ENCODE measurements at places on chromosomes 13 and 19. TPM values are rescaled to one million over a fixed set of nuclear protein-coding genes. Genes with fewer than 3 reads are reported as not detected.

GRCh38 chr19:17402982-17403855, 2.2 kb downstream of the BST2 start:
- DNase-seq = no peak
- no peaks in the 10 kb centered on the region for H3K36me3 ChIP-seq
- no peak overlapping the region for H3K27ac ChIP-seq
- no peaks in the 10 kb centered on the region for H3K4me1 ChIP-seq
- H3K4me3 ChIP-seq = no peak overlapping the region
- peaks cover 2% of the 10 kb centered on the region for H3K27me3 ChIP-seq

ARRDC5 gene
- not detected for polyA plus RNA-seq

GRCh38 chr19:28358633-28359032, 854.3 kb downstream of the UQCRFS1 start:
- H3K27ac ChIP-seq = no peak overlapping the region
- H3K4me3 ChIP-seq = no peak overlapping the region
- no peaks in the 10 kb centered on the region for H3K4me1 ChIP-seq
- H3K27me3 ChIP-seq = no peaks in the 10 kb centered on the region
- no peak for DNase-seq
- no peaks in the 10 kb centered on the region for H3K36me3 ChIP-seq

TNFSF11 gene
- polyA plus RNA-seq = 0.07 TPM

DNA sequence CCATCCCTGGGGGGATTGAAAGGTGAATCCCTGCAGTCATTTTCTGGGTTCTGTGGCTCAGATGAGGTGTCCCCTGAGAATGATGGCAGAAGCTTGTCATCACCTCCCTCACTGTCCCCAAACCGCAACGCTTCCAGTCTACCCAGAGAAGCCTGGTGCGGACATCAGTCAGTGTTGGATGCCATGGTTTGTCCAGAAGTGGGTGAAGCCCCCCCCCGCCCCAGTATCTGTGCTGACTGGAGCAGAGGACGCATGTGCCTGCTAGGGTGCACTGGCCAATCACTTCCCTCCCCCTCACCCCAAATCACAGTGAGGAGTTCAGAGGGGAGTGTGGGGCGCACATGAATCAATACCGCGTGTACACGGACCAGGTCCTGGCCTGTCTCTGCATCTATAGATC, 150.5 kb downstream of the TEX29 start:
- H3K4me1 ChIP-seq = no peaks in the 10 kb centered on the region
- DNase-seq = no peak
- H3K27ac ChIP-seq = no peak overlapping the region
- no peaks in the 10 kb centered on the region for H3K27me3 ChIP-seq
- H3K4me3 ChIP-seq = no peak overlapping the region

DNA sequence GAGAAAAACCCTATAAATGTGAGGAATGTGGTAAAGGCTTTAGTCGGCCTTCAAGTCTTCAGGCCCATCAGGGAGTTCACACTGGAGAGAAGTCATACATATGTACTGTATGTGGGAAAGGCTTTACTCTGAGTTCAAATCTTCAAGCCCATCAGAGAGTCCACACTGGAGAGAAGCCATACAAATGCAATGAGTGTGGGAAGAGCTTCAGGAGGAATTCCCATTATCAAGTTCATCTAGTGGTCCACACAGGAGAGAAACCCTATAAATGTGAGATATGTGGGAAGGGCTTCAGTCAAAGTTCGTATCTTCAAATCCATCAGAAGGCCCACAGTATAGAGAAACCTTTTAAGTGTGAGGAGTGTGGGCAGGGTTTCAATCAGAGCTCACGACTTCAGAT, 11.7 kb downstream of the ZNF226 start:
- H3K36me3 ChIP-seq = peaks cover 38% of the 10 kb centered on the region
- no peak for DNase-seq
- no peaks in the 10 kb centered on the region for H3K4me1 ChIP-seq
- H3K27ac ChIP-seq = no peak overlapping the region

DNA sequence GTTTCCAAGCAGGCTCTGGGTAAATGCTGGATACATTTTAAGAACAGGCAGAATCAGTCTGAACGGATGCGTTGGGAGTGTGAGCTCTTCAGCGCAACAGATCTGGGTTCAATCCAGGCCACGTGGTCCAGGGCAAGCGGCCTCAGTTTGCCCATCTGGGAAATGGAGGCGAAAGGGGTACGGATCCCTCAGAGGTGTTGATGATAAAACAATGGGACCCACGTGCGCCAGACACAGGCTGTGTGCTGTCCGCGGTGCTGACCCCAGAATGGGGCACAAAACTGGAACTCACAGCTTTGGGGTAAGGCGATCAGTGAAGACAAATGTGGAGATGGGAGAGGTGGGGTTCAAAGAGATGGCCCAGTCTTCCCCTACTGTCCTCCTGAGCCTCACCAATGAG, 13.1 kb upstream of the PDE4C start:
- no peaks in the 10 kb centered on the region for H3K36me3 ChIP-seq
- no peak for DNase-seq
- no peak overlapping the region for H3K27ac ChIP-seq

DNA sequence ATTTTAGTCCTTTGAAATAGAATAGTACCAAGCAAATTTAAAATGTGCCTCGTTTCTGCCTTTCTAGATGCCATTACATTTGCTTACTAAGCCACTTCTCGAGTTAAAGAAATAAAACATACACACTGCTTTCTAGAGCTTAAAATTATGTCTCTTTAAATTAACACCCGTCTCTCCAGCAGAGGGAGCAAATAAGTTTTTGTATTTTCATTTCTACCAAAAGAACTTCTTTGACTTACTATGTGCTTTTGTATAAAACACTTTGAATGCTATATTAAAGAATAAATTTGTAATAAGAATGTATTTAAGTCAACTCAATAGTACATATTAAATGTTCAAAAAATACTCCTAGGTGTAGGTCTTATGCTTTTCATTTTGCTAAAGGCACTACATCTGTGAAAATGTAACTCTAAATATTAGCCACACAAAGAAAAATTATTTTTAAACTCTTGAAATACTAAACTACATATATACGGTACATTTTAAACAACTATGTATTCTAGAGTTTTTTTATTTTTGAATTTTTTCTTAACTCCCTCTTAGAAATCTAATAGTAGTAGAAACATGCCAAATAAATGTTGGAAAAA, 269.3 kb upstream of the MIR17HG start:
- no peaks in the 10 kb centered on the region for H3K4me1 ChIP-seq
- H3K27ac ChIP-seq = no peak overlapping the region
- no peaks in the 10 kb centered on the region for H3K36me3 ChIP-seq

DNA sequence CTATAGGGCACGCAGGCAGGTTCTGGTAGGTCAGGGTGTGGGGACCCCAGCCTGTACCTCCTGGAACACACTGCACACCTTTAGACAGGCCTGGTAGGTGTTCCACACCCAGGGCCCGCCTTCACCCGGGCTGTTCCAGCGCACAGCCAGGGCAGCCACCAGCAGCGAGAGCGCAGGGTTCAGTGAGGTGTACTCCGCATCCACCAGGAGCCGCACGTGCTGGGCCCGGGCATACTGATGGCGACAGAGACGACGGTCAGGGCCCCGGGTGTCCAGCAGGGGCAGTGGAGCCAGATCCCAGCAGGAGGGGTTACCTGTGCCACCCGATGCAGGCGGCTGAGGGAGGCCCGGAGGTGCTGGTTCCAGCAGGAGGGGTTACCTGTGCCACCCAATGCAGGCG, 6.0 kb downstream of the PRODH2 start:
- no peaks in the 10 kb centered on the region for H3K27me3 ChIP-seq
- H3K36me3 ChIP-seq = no peaks in the 10 kb centered on the region
- H3K4me3 ChIP-seq = no peak overlapping the region

DNA sequence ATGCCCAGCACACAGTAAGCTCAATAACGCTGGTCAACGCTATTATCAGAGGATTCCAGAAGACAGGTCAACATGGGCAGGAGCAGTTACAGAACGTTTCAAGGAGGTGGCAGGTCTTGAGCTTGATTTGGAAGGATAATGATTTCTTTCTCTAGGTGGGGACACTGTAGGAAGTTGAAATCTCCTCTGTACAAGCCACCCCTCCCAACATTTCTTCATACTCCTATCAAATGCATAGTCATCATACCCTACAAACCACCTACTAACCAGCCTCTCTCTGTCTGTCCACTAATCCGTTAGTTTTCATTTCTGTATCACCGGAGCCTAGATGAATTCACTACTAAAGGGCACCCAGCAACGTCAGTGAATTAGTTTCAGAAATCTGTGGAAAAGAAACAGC, 1.3 kb downstream of the ATP7B start:
- no peak for DNase-seq
- H3K4me3 ChIP-seq = peak overlapping the region; percentile 13
- H3K27ac ChIP-seq = no peak overlapping the region
- no peaks in the 10 kb centered on the region for H3K4me1 ChIP-seq
- no peaks in the 10 kb centered on the region for H3K36me3 ChIP-seq

GRCh38 chr19:30479231-30479630, 107.0 kb downstream of the ZNF536 start:
- peak overlapping the region; percentile 27 for H3K27ac ChIP-seq
- DNase-seq = no peak
- no peak overlapping the region for H3K4me3 ChIP-seq
- no peaks in the 10 kb centered on the region for H3K27me3 ChIP-seq
- no peaks in the 10 kb centered on the region for H3K36me3 ChIP-seq
- no peaks in the 10 kb centered on the region for H3K4me1 ChIP-seq

GRCh38 chr19:30111021-30111855, 169.2 kb downstream of the URI1 start:
- no peak for DNase-seq
- H3K4me1 ChIP-seq = no peaks in the 10 kb centered on the region
- no peak overlapping the region for H3K4me3 ChIP-seq
- H3K27me3 ChIP-seq = no peaks in the 10 kb centered on the region
- no peak overlapping the region for H3K27ac ChIP-seq

DNA sequence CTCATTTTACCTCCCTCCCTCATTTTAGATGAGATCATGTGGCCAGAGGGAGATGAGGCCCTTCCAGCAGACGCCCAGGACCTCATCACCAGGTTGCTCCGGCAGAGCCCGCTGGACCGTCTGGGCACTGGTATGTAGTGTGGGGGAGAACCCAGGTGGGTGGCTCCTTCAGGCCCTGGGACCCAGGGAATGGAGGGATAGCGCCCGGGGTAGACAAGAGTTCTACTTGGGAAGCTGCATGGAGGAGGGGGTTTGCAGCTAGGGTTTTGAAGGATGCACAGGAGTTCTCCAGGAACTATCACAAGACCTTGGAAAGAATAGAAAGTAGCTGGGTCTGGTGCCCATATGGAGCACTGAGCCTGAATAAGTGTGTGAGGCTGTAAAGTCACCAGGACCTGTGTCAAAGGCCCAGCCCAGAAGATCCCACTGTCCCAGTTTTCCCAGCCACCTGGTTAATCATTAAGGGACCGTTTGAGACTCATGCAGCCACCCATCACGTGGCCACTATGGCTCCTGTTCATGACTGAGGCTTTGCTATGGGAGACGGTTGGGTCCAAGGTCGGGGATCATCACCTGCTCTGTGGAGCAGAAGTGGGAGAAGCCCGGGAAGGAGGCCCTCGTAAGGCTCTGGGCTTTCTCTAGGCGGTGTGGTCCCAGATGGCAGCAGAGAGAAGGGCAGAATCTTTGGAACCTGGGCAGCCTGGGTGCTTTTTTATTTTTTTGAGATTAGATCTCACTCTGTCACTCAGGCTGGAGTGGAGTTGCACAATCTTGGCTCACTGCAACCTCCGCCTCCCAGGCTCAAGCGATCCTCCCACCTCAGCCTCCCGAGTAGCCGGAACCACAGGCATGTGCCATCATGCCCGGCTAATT, 17.0 kb upstream of the PIK3R2 start:
- H3K36me3 ChIP-seq = peaks cover 33% of the 10 kb centered on the region
- DNase-seq = peak; percentile 98
- no peaks in the 10 kb centered on the region for H3K4me1 ChIP-seq

DNA sequence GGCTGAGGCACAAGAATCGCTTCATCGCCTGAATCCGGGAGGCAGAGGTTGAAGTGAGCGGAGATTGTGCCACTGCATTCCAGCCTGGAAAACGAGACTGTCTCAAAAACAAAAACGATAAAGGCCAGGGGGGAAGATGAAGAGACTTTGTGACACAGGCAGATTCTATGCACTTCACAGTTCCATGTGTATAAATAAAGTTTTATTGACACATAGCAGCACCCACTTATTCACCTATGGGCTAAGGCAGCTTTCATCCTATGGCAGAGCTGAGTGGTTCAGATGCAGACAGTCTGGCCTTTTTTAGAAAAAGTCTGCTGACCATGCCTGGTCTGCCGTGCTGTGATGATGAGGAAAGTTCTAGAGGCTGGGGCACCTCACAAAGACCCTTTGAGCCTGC, 5.6 kb downstream of the LMNB2 start:
- H3K4me3 ChIP-seq = no peak overlapping the region
- peaks cover 9% of the 10 kb centered on the region for H3K4me1 ChIP-seq
- no peaks in the 10 kb centered on the region for H3K36me3 ChIP-seq
- no peaks in the 10 kb centered on the region for H3K27me3 ChIP-seq
- H3K27ac ChIP-seq = no peak overlapping the region

GRCh38 chr13:93201992-93202558, 24.5 kb upstream of the GPC6 start:
- no peak overlapping the region for H3K4me3 ChIP-seq
- H3K4me1 ChIP-seq = no peaks in the 10 kb centered on the region
- no peaks in the 10 kb centered on the region for H3K36me3 ChIP-seq

DNA sequence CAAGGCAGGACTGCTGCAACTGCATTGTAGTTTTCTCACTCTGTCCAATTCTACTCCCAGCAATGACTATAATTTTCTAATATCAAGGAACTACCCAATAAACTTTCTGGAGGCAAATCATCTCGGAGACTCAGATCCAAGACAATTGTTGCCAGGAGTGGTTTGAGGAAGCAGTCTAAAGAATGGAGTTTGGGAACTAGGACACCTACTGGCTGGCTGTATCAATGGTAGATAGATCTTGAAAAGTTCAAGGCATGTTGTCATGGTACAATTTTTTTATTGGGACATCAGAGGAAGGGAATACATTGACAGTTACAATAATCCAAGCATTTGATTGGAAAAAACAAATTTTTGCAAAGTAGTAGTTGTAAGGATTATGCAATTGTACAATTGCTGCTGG, 648.3 kb upstream of the SLITRK6 start:
- H3K27ac ChIP-seq = no peak overlapping the region
- no peaks in the 10 kb centered on the region for H3K4me1 ChIP-seq
- no peaks in the 10 kb centered on the region for H3K36me3 ChIP-seq
- DNase-seq = no peak
- H3K4me3 ChIP-seq = no peak overlapping the region
- H3K27me3 ChIP-seq = no peaks in the 10 kb centered on the region

- H3K4me3 ChIP-seq = no peak overlapping the region
- H3K27ac ChIP-seq = no peak overlapping the region
- H3K36me3 ChIP-seq = no peaks in the 10 kb centered on the region
- no peak for DNase-seq
- peaks cover 31% of the 10 kb centered on the region for H3K27me3 ChIP-seq
- H3K4me1 ChIP-seq = no peaks in the 10 kb centered on the region
Measured at GRCh38 chr19:45322311-45322710, 364 bp downstream of the CKM start.

IGFL1 gene
- not detected for polyA plus RNA-seq

- no peak overlapping the region for H3K27ac ChIP-seq
- no peaks in the 10 kb centered on the region for H3K36me3 ChIP-seq
- H3K27me3 ChIP-seq = peaks cover 4% of the 10 kb centered on the region
- no peak overlapping the region for H3K4me3 ChIP-seq
Measured at GRCh38 chr13:50133358-50133953, 118.2 kb downstream of the KCNRG start.

All from small intestine (tissue), 16 donors.